ENCODE measurements at places on chromosomes 3 and 15.

DNA sequence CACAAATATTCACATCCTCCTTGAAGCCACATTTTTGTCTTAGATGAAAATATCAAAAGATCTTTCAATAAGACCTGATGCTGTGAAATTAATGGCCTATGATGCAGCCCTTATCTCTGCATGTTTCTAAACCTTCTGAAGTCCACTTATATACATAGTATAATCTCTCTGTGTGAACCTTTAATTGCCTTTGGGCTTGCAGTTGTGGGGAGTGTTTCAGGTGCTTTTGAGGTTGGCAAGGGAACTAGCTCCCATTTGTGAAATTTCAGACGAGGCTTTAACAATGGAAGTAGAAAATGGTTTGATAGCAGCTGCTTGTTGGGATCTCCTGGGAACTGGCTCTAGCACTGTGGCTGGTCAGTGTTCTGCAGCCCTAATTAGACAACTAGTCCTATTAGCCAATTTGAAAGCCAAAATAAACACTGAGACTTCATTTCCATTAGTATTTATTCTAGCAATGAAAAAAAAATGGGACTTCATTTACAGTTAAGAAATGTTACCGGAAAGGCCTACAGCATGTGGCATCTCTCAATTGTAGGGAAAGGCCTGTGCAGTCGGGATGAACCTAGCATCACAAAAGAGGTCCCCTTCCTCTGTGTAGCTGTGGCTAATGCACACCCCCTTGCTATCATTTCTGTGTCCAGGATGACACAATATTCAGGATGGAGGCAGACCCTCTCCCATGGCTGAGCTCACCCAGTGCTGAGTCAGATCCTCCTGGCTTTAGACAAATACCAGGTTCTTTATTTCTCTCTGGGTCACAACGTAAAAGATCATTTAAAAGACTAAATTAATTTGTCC lies 140.7 kb upstream of the TRIM42 start:
- no peak for DNase-seq

- no peak for DNase-seq
Observed at GRCh38 chr3:114464548-114464947, 170.7 kb downstream of the TIGIT start.

DNA sequence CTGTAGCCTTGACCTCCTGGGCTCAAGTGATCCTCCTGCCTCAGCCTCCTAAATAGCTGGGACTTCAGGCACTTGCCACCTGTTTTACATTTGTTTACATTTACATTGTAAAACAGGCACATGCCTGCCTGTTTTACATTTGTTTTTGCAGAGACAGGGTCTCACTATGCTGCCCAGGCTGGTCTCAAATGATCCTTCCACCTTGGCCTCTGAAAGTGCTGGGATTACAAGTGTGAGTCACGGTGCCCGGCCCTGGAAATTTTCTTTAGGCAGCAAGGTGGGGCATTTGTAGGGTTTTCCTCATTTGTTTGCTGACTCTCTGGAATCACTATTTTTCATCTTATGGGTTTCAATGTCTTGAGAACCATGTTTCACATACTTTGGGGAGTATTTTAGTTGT lies 25.0 kb downstream of the PIF1 start:
- DNase-seq: no peak

- no peak for DNase-seq
Observed at GRCh38 chr15:65868546-65869125, 655 bp upstream of the RAB11A start.

- peak; percentile 64 for DNase-seq
Observed at GRCh38 chr3:173398111-173398479, 551 bp downstream of the NLGN1 start.

- DNase-seq: no peak
Observed at GRCh38 chr15:99435877-99436541, 129.8 kb upstream of the MEF2A start.

DNA sequence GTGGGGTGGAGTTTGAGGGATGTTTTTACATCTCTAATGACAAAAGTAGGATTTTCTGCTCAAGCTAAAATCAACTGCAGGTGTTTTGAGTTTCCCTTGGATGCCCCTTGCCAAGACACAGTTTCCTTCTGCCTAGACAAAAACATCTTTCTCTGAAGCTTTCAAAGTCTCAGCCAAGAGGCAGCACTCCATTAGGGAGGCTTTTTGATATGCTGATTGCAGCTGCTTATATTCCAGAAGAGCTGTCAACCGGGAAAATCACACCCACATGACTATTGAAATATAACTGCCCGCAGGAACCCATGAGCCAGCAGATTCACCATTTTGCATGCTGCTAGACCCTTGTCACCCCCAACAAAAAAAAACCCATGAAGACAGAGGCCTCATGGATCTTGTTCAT lies 27.5 kb upstream of the ZNF148 start:
- DNase-seq: no peak

- peak; percentile 55 for DNase-seq
Observed at GRCh38 chr3:124688581-124689454, 41.4 kb upstream of the UMPS start.

DNA sequence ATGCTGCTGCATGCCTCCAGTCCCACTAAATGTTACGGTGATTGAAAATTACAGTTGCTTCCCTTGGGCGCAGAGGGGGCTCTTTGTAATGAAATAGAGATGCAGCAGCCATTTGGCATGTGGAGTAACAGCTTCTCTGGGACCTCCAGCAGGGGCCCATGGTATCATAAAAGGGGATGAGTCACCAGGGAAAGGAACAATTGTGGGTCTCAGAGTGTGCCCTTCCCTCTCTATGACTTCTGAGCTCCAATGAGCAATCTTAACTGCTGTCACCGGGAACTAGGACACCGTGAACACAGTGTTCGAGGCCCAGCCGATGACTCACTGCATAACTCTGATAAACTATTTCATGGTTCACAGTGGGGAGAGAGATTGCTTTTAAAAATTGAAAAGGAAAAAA lies 164.8 kb upstream of the NUDT16 start:
- no peak for DNase-seq

GRCh38 chr3:118544458-118544857 lies 490.2 kb downstream of the IGSF11 start:
- DNase-seq: no peak

- DNase-seq: no peak
Observed at GRCh38 chr15:53128652-53129051, 338.5 kb upstream of the ONECUT1 start.

DNA sequence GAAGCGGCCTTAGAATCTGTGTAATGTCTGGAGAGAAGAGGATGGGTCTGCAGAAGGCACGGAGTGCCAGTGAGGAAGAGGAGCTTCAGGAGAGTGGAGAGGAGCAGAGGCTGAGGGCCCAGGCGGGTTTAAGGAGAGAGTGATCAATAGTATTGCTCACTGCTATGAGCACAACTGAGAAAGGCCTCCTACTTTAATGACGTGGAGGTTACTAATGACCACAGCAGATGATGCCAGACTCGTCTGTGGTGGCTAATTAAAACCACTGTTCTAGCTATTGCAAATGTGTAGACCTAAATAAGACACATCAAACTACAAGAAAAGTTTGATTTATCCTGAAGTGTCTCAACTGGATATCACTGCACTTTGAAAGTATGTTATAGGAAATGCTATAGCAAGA lies 33.2 kb downstream of the MTMR10 start:
- DNase-seq: no peak

DNA sequence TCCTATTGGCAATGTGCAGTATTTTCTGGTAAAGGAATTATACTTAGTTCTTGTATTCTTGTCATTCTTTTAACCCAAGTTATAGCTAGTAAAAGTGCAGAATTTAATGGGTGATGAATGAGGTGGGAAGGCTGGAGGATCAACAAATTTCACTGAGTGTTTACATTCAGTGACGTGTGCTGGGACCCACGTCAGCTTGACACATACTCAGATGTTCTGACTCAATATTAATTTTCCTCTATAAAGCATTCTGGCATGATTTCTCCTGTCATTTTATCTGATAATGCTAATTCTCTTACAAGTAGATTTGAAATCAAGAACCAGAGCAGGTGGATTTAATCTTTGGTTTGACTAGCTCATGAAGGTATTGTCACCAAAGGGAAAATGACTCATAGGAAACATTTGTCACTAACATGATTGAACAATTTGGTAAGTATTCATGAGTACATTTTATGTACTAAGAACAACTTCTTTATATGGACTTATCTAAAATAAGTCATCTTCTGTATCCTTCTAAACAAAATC lies 71.0 kb upstream of the SYNPR start:
- DNase-seq: no peak

DNA sequence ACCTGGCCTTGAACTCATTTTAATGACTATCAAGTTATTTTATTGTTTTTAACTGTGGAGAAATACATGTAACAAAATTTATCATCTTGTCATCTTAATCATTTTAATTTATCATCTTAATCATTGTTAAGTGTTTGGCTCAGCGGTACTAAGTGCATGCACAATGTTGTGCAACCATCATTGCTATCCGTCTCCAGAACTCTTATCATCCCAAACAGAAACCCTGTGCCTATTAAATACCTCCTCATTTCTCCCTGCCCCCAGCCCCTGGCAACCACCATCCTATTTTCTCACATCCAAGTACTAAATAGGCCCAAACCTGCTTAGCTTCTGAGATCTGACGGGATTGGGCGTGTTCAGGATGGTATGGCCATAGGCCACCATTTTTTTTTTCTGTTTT lies 51.5 kb upstream of the UBP1 start:
- DNase-seq: no peak

DNA sequence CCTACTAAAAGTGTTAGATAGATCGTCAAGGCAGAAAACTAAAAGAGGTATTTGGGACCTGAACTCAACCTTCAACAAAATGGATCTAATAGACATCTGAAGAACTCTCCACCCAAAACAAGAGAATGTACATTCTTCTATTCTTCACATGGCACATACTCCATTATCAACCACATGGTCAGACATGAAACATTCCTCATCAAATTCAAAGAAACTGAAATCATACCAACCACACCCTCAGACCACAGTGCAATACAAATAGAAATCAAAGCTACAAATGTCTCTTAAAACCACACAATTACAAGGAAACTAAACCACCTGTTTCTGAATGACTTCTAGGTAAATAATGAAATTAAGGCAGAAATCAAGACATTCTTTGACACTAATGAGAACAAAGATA lies 984.1 kb upstream of the GBE1 start:
- no peak for DNase-seq

- DNase-seq: no peak
Observed at GRCh38 chr3:145696011-145696410, 465.0 kb downstream of the PLOD2 start.

DNA sequence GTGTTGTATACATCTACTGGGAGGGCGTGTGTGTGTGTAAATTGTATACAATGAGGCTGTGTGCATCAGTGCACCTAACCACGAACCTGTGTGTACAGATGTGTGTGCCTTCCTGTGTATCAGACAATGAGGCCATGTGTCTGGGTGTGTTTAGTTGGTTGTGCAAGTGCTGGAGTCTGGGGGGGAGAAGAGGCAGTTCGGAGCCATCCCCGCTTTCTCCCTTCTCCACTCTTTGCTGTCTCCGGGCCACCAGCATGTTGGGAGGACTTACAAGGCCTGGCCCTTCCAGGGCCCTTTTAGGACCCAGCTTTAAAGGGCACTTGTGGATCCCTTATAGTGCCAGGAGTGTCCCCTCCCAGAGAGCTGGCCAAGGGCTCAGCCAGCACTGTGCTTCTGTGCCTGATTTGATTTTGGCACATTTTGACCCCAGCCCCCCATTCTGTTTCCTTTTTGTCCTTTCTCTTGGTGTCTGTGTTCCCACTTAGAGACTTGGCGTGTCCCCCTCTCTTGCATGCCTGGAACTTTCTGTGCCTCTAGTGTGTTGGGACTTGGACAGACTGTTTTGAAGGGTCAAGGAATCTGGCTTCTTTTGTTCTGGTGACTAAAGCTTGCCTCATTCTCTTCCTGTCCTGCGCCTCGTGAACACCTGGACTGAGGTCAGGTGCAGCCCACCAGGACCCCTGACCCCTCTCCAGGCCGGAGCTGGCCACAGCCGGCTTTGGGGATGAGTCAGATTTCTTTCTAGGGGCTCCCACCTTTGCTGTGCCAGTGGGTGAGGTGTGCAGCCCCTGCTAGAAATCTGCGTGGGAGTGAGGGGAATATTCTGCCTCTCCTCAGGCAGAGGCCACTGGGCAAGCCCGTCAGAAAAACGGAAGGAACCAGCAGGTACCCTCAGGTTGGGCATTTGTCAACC lies 1.5 kb downstream of the CTDSPL start:
- DNase-seq: no peak

DNA sequence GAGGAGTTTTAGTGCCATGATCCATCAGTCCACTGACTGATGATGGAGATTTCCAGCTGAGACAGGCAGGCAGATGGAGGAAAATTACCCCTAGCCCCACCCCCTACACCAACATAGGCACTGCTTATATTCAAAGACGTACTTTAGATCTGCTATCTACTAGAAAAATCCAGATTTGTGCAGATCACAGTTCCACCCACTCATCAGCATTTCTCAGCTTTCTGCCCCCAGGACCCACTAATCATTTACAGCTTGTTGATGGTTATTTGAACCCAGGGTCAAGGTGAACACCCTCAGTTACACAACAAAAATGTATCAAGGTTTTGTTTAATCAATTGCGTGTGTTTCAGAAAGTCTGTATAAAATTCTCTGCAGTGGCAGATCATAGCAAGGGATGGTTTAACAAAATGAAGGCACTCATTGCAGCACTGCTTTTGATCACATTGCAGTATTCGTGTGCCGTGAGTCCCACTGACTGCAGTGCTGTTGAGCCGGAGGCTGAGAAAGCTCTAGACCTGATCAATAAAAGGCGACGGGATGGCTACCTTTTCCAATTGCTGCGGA lies at the start of gene HRG:
Gene HRG, plus strand, starts transcription at position 390 of the 564 bp plus-strand sequence. Its CDS starts 18 bp downstream, at position 408.
- no peak for DNase-seq

DNA sequence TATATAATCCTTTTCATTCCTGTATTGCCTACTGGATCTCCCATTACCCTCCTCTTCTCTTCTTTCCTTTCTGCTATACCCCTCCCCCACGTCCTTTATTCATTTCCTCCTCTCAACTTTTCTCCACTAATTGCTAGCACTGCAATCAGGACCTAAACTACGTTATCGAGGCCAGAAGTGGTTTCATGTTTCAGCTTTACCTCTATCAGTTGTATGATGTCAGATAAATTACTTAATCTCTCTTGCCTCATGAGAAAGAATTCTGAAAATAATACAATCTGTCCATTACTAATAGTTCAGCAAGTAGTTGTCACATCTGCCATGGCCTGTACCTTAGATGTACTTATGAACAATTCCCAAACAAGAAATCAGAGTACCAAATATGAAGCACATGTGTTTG lies 10.6 kb downstream of the POPDC2 start:
- no peak for DNase-seq

- DNase-seq: no peak
Observed at GRCh38 chr15:61017109-61017508, 212.0 kb downstream of the RORA start.

- no peak for DNase-seq
Observed at GRCh38 chr15:97592778-97593177, 367.7 kb upstream of the ARRDC4 start.

GRCh38 chr3:52194485-52195290 lies 3.3 kb upstream of the ALAS1 start:
- DNase-seq: no peak
